NCI-H187 treated with DMSO at 0.1 percent for 48 hours (cell line): ENCODE measurements at places on chromosomes 3 and 15.
A peak's percentile ranks its signal among the peaks of the same experiment; 100 is the strongest.

- DNase-seq, result no peak
Observed at GRCh38 chr3:129341331-129342141, 62.9 kb downstream of the HMCES start.

DNA sequence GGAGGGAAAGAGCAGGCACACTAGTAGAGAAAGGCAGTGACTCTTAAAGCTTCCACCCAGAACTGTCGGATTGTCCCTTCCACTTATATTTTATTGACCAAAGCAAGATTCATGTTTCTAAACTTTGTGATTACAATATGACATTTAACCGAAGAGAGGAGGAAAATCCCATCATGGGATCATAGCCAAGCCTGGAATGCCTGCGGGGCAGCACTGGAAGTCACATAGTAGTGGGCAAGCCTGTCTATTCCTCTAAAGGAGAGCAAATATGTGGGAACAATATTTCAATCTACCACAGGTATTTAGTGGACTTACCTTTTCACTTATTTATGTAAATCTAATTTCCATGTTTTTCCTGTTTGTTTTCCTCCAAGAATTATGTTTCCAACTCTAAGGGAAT lies 3.8 kb upstream of the TMOD3 start:
- no peak for DNase-seq

- DNase-seq, result no peak
Observed at GRCh38 chr3:117367861-117368260, 658.3 kb downstream of the TUSC7 start.

DNA sequence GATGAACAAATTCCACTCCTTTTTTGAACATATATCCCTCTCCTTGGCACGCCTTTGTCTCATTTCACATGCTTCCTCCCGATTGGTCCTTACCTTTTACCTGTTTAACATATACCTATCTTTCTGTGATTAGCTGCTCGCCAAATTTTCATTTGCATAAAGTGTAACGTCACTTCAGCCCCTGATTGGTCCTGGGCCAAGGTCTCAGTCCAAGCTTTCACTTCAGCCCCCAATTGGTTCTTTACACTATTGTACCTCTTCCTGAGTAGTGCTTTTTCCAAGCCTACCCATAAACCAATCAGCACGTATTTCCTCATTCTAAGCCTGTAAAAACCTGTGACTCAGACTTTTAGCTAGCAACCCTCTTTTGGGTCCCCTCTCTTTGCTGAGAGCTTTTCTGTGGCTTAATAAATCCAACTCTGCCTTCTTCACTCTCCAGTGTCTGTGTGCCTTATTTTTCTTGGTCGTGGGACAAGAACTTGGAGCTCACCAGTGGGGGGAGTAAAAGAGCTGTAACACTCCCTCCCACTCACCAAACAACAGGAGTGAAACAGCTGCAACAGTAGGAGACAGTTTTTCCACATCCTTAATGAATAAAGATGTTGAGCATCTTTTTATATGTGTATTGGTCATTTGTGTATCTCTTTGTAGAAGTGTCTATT lies 584 bp upstream of the XCR1 start:
- DNase-seq, result no peak

DNA sequence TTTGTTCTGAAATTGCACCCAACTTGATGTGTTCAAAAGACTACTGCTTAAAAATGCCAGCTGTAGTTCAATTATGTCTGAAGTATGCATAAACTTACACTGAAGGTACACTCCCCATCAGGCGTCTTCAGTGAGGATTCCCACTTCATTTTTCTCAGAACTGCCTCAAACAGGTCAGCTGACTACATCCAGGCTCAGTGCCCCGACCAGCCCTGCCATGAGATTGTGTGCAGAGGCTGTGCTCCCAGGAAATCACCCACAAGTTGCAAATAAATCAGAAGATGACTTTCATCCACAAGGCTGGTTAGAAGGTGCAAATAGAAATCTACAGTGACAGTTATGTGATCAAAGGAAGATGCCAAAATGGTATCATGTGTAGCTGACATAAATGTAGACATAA lies 51.5 kb downstream of the CTNNB1 start:
- DNase-seq, result no peak

- DNase-seq, result peak; percentile 1
Observed at GRCh38 chr15:43429687-43430086, 58.8 kb downstream of the TUBGCP4 start.

- no peak for DNase-seq
Observed at GRCh38 chr3:29141918-29142275, 139.0 kb upstream of the RBMS3 start.

GRCh38 chr3:16848007-16848406 lies 36.7 kb upstream of the PLCL2 start:
- no peak for DNase-seq

GRCh38 chr15:66638377-66638776 lies 63.7 kb upstream of the SMAD6 start:
- no peak for DNase-seq

DNA sequence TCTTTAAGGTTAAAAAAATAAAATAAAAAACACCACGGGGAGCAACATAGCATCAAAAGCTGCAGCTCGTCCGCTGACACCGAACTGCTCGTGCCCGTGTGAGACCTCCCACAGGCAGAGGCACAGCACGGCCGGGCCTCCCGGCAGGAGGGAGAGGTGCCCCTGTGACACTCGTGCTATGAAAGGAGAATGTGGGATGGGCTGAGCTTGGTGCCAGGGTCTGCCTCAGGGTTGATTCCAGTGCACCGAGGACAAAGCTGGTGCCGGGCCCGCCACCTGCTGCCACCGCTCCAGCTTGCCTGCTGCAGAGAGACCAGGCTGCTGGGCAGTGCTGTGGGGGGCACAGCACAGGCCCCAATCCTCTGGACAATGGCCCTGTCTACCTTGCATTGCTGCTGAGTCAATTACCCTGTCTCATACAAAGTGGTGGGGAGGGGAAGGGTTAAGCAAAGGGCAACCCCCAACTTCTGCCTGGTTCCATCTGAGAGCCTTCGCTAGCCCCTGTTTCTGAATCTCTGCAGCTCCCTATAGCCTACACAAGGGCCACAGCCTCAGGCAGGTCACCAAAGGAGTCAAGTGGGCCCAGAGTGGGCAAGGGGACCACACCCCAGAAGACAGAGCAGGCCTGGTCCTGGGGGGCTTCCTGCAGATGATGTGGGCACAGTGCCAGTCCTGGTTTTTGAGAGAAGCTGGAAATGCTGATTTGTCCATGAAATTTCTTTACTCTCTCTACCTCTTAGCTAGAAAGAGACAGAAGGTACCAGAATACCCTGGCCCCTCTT lies 74.0 kb upstream of the SNRPA1 start:
- no peak for DNase-seq
